ENCODE measurements at places on chromosomes 16 and 17. TPM values are rescaled to one million over a fixed set of nuclear protein-coding genes. Genes with fewer than 3 reads are reported as not detected.

DNA sequence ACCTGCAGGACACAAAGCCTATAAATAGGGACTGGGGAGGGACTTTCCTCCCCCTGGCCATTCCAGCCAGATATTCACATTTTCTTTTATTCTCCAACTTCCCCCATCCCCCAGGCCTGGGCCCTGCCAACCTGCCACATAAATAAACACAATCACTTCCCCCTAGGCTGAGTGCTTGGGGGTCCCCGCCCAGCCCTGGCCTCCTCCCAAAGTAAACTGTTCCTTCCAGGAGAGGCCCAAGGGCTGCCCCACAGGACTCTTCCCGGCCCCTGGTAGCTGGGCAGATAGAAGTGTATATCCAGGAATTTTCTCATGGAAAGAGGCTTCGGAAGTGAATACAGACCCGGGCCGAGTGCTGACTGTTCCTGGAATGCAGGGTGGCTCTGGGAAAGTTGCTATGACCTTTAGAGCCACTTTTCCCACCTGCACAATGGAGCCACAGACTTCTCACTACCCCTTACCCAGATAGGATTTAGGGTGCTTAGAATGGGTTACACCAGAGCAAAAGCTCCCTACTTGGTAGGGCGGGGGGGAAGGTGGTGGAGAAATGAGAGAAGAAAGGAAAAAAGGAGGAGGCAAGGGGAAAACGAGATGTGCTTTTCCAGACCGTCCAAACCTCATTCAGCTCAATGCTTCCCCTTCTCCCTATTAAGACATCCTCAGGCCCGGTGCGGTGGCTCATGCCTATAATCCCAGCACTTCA is 8.5 kb downstream of the CSF3 start:
- peak; percentile 59 for DNase-seq

The DNAAF8 gene
- total RNA-seq = 2.5 TPM

The HIGD1B gene
- total RNA-seq = not detected

GRCh38 chr17:2398655-2399571 is 1.9 kb downstream of the MNT start:
- DNase-seq = peak; percentile 66

DNA sequence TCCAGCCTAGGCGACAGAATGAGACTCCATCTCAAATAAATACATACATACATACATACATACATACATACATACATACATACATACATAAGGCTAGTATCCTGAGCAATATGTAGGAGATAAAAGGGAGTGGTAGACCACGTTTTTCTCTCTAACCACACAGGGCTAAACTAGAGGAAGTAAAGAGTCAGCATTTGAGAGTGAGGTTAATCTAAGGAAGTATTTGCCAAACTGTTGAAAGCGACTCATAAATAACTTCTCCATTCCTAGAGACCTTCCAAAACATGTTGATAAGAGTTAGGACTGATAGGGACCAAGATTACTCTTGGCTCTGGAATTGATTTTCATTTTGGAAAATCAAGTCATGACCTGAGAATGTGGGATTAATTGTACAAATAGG is 68.9 kb downstream of the NEUROD2 start:
- no peak for DNase-seq

DNA sequence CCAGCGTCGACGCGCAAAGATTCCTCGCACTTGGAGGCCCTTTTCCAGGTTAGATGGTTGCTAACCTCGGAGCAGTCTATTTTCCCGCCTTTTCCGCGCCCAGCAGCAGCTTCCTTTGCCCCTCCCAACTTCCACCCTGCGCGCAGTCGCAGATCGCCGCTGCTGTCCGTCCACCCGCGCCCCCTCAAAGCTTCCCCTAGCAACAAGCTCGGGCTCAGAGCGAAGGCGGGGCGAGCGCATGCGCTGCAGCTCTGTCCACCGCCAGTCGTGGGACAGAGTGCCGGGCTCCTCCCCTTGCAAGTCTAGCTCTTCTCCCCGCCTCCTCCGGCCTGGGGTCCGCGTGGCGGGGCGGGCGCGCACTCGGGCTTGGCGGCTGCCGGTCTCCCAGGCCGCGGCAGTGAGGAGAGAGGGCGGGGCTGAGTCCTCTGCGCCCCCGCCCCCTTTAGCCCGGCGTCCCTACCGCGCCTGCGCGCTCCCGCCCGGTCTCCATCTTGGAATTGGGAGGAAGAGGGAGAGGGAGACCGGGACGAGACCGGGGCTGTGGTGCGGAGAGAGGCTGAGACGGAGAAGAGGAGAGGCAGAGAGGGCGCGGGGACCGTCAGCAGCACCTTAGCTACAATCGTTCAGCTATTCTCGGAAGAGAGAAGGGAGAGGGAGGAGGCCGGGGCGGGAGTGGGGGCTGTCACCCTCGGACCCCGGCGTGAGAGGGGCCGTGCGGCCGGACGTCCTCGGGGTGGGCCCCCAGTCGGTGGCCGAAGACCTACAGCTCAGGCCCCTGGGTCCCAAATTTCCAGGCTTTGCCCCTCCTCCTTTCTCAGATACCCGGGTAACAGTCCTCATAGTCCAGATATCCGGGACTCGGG is at the start of gene TAOK2:
Gene TAOK2 (plus strand): TSS at position 485 of the 863 bp plus-strand sequence. CDS start 3,905 bp downstream, outside the sequence.
- DNase-seq = peak; percentile 97

DNA sequence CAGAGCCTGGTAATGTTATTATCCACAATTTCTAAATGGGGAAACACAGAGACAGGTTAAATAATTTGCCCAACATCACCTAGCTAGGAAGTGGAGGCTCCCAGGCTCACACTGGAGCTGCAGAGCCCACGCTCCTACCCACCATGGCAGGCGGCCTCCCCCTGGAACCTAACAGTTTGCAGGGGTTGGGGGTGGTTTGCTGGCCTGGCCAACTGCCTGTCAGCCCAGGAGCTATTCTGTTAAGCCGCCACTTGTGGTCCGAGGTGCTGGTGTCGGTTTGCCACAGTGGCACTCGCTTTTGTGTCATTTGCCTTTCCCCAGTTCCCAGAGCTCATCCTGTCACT is 3.6 kb downstream of the PRCD start:
- DNase-seq = no peak

The ANKRD40CL gene
- 0.99 TPM for total RNA-seq

The DNASE1L2 gene
- total RNA-seq = 0.99 TPM

The UMOD gene
- not detected for total RNA-seq

- no peak for DNase-seq
Measured at GRCh38 chr16:80807906-80808305, 3.5 kb upstream of the CDYL2 start.

DNA sequence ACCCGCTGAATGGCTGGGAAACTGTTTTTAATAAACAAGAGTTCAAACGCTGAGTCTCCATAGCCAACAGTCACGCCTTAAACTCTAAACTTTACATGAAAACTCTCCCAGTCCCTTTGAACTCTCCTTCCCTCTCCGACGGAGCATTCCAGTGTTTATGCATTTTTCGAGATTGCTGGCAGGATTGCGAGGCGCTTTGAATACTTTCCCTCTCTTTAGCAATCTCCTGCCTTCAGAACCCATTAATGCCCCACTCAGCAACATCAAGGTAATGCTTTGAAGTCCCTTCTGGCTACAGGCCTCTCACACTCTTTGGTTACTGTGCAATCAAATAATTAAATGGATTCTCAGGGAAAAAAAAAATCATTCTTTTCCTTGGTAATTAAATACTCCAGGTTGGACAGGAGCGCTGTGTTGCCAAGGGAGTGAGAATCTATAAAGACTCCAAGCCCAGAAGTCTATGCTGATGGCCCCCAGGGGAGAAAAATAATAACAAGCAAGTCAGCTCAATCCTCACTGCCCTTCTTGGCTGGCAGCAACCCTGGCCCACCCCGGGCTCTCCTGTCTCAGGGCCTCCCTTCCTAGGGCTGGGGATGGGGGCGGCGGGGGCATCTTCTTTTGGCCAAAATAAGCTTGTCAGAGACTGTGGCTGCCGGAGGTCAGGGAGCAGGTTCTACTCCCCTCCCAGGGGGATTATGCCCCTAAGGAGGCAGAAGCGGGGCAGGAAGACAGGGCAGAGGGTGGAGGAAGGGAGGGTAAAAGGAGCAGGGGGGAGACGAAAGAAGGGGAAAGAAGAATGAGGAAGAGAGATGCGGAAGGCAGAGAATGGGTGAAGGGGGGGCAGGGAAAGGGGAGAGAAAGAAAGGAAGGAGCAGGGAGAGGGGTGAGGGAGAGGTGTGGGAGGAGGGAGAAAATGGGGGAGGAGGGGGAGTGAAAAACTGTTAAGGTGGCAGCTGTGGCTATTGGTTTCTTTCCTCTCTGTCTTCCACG is 45.2 kb downstream of the AXIN2 start:
- peak; percentile 36 for DNase-seq

DNA sequence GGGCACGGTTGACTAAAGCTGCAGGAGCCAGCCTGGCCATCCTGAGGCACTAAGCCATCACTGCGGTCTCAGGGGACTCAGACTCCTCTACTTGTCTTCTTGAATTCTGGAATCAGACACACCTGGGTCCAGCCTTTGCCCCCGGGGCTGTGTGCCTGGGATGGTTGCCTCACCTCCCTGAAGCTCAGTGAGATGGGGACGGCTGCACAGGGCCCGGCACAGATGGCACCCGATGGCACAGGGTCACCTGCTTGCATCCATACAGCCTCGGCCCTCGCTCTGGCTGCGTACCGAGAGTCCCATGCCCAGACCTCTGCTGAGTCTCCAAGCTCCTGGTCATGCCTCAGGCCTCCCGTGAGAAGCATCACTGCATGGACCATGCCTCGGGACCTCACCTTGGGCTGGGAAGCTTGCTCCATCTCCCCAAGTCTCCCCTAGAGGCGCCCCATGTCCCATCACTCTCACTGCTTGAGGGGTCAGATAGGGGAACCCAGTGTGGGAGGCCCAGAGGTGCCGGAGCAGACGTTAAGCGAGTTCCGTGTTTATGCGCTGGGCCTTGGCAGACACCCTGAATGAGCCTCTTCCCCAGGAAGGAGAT is 316.3 kb downstream of the SEC14L1 start:
- no peak for DNase-seq

DNA sequence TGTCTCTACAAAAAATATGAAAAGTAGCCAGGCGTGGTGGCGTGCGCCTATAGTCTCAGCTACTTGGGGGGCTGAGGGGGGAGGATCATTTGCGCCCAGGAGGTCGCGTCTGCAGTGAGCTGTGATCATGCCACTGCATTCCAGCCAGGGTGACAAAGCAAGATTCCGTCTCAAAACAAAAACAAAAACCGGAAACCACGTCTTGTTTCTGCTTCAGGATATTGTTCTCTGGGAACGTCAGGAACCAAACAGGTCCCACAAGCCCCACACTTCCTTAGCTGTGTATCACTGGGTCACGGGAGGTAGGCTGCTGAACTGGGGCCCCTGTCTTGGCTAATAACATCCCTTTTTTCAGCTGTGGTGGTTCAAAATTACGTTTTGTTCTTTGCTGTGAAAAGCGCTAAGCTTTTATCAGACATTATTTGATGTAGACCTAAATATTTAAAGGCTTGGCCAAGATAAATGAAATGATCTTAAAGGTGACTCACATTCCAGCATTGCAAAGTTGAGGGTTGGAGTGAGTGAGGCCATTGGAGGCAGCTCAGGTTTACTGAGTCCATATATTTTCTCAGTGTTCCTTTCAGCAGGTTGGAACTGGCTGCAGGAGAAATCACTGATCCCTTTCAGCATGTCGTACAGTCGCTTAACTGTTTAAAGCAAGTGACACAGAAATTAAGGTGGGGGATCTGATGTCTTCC is 16.4 kb upstream of the SEC14L1 start:
- DNase-seq = no peak

The USP6 gene
- total RNA-seq = not detected

The SPNS3 gene
- 4.7 TPM for total RNA-seq

DNA sequence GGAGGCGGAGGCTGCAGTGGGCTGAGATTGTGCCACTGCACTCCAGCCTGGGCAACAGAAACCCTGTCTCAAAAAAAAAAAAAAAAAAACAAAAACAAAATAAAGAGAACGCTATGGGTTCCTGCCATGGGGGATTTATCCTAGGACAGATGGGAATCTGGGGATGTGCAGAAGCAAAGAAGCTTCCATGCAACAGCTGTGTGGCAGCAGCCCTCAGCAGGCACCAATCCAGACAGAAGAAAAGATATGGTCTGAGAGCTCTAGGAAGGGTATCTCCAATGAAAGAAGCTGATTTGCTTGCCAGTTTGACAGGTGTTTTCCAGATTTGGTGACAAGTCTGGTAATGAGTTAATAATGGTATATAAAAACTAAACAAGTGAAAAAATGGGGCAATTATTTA is 11.6 kb downstream of the MYO19 start:
- no peak for DNase-seq

DNA sequence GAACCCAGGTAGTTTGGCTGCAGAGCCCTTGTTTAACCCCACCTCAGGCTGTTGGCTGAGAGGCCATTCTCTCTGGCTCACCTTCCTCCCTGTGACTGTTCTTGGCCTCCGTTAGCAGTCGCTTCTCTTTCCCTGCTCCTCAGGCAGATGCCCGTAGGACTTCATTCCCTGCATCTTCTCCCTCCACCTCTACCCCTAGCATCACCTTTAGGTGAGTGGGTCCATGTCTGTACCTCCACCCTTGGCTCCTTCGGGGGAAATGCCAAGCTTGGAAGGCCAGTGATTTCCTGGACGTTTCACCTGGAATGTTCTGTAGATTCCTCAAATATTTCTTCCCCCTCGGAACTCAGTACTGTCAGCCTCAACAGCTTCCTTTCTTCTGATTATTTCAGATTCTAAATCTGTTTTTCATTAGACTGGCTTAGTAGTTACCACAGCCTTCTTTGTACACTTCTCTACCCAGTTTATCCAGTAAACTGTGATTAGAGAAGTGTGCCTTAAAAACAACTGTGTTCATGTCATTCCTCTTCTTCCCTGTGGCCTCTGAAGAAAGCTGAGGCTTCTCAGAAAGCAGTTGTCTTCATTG is 227.9 kb downstream of the MSI2 start:
- DNase-seq = no peak

DNA sequence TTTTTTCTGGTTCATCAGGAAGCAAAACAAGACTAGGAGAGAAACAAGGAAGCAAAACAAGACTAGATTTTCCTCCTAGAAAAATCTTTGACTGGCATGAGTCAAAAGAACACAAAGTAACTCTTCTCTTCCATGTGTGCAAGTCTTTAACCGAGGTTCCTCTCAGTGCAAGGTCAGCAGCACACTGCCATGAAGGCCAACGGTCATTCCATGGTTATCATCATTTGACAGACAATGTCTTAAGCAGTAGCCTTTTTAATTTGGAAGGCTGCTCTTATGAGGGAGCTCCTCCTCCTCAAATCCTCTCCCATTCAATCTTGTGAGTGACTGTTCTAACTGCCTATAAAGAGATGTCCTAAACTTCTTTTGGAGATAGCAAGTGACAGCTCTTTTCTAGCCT is 15.4 kb upstream of the DHRS13 start:
- no peak for DNase-seq

DNA sequence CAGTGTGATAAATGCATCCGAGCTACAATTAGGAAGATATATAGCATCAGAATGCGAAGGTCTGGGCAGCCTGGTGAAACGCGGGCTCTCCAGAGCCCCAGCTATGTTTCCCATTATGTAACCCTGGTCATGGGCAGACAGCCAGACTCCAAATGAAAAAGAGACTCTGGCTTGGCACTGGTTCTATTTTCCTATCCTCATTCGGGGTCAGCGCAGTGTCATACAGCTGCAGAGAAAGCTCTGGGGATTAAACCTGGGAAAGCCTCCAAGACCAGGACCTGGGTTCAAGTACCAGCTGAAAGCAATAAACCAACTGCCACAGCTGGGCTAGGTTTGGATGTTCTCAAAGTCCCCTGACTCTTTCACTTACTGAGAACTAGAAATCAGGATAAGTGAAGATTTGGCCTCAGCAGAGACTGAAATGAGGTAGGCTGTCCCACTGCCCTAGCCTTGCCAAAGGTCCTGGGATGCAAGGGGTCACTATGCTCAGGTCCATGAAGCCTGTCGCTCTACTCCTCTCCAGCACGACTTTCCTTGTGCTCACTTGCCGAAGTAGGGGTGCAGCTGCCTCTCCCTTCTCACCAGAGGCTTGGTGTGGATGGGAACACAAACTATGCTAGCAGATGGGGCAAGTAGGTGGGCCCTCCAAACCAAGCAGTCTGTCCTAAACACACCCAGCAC is 123.8 kb downstream of the SMG6 start:
- no peak for DNase-seq
